HCT116 (cell line): ENCODE measurements at places on chromosomes 3 and 15. TPM values are rescaled to one million over a fixed set of nuclear protein-coding genes. Genes with fewer than 3 reads are reported as not detected.

Gene SV2B
- total RNA-seq: not detected

GRCh38 chr3:72722930-72723726 is 125.1 kb downstream of the SHQ1 start:
- peaks cover 10% of the 10 kb centered on the region for H3K4me1 ChIP-seq
- H3K27ac ChIP-seq: no peak overlapping the region
- no peaks in the 10 kb centered on the region for H3K27me3 ChIP-seq
- H3K36me3 ChIP-seq: no peaks in the 10 kb centered on the region
- no peak for DNase-seq

DNA sequence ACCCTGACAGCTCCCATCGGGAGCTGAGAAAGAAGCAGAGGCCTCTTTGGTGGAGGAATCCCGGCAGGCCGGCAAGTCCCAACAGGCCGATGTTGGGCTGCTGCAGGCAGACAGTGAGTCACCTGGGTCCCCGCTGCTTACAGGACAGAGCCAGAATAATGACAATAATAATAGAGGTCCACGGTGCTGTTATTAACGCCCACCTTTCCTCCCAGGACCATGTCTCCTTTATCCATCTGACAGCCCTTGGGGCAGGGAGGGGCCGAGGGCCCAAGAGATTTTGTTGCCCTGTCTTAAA is 29.3 kb upstream of the MAGEF1 start:
- no peak overlapping the region for H3K4me3 ChIP-seq
- peaks cover 37% of the 10 kb centered on the region for H3K4me1 ChIP-seq
- H3K27ac ChIP-seq: peak overlapping the region; percentile 57
- H3K36me3 ChIP-seq: no peaks in the 10 kb centered on the region
- no peaks in the 10 kb centered on the region for H3K27me3 ChIP-seq

DNA sequence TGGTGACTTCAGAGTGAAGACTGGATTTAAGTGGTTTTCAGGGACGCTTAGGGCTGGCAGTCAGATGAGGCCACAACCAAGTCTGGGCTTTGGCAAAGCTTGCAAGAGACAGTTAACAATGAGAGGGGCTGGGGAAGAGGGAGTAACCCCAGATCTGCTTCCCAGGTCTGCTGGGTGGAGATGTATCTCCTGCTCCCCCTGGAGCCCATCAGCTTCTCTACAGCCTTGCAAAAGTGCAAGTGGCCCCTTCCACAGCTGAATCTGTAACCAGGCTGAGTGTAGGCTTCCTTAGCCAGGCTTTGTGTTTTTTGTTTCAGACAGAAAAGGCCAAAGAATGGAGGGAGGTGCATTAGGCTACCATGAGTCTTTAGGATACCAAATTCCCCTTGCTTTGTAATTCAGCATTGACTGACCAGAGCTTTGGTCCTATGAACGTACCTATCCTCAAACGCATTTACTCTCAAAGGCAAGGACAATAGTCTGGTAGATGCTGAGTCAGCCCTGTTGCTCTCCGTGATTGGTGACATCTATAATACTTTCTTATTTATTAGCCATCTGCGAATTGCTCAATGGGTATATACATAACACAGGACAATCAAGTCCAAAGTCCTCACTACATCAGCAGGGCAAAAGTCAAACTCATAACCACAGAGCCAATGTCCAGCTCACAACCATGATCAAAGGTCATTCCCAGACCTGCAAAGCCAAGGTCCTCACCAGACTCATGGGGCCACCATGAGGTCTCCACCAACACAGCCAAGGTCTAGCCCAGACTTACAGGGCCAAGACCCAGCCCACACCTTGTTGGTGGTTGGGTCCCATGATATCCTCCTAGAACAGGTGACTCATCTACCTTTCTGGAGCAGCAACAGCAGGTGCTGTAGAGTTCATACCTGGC is 17.1 kb downstream of the CCDC13 start:
- H3K36me3 ChIP-seq: no peaks in the 10 kb centered on the region
- H3K27me3 ChIP-seq: no peaks in the 10 kb centered on the region
- DNase-seq: no peak
- H3K4me3 ChIP-seq: no peak overlapping the region

Gene ARGFX
- total RNA-seq: not detected

DNA sequence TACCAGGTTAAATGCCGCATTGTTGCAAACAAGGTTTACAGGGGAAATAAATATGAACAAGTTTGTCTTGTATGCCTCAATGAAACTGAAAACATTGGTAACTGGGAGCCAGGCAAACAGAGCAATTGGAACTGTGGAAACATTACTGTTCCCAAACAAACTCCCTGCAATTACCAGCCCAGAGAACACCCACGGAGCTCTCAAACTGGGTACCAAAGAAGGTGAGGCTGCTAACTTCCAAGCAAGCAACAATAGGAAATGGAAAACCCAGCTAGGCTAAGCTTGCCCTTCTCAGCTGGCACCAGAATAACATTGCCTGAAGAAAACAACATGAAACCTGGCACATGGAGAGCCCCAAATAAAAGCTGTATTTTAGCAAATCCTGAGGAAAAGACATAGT is 218.9 kb upstream of the THRB start:
- no peak for DNase-seq
- H3K36me3 ChIP-seq: no peaks in the 10 kb centered on the region
- peaks cover 12% of the 10 kb centered on the region for H3K27me3 ChIP-seq

Gene ZIC4
- total RNA-seq: not detected

DNA sequence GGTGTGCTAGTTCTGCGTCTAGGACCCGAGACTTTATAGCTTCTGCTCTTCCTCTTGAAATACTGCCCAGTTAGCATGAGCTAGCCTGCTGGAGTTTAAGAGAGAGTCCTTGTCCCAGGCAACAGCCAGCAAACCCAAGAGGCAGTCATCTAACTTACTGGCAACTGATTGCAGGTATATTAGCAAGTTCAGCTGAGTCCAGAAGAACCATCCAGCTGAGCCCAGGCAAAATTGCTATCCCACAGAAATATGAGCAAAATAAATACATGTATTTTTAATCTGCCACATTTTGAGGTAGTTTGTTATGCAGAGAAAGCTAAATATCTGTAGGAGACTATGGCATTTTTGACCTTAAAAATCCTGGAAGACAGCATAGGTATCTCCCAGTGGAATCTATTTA is 174.4 kb upstream of the CMC1 start:
- no peak overlapping the region for H3K27ac ChIP-seq
- no peaks in the 10 kb centered on the region for H3K4me1 ChIP-seq
- H3K36me3 ChIP-seq: no peaks in the 10 kb centered on the region
- H3K4me3 ChIP-seq: no peak overlapping the region

Gene UBE2E1
- 75.1 TPM for total RNA-seq

Gene SLC12A8
- total RNA-seq: 19.9 TPM

- DNase-seq: no peak
- no peaks in the 10 kb centered on the region for H3K27me3 ChIP-seq
- H3K4me3 ChIP-seq: no peak overlapping the region
- H3K36me3 ChIP-seq: no peaks in the 10 kb centered on the region
Measured at GRCh38 chr15:98611808-98612207, 36.5 kb upstream of the IGF1R start.

DNA sequence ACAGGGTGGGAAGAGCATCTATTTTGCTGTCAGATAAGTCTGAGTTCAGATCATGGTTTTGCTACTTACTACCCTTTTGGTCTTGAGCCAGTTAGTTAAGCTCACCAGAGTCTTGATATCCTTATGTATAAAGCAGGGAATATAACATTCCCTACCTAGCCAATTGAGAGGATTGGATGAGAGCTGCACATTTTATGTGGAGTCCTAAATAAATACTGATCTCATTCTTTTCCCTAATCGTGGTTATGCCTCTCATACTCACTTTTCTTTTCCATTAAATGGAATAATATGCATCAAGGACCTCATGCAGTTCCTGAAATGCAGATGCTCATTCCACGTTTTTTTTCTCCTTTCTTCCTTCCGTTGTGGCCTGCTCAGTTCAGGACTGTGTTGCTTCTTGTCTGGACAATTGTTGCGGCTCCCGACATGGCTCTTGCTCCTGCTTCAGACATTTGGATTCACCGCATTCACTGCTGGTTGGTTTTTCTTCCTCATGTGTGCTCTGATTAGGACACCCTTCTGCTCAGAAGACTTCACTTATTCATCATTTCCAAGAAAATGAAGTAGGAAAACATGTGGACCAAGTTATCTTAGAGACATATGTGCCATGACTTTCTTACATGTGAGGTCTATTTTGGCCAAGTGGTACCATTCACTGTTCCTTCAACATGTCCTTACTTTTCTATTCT is 90.2 kb downstream of the NFKBIZ start:
- no peak for DNase-seq
- H3K4me1 ChIP-seq: peaks cover 12% of the 10 kb centered on the region
- no peak overlapping the region for H3K27ac ChIP-seq
- H3K27me3 ChIP-seq: no peaks in the 10 kb centered on the region
- no peak overlapping the region for H3K4me3 ChIP-seq

Gene SPTSSB
- 2.9 TPM for total RNA-seq

Gene OGG1
- total RNA-seq: 16.3 TPM

DNA sequence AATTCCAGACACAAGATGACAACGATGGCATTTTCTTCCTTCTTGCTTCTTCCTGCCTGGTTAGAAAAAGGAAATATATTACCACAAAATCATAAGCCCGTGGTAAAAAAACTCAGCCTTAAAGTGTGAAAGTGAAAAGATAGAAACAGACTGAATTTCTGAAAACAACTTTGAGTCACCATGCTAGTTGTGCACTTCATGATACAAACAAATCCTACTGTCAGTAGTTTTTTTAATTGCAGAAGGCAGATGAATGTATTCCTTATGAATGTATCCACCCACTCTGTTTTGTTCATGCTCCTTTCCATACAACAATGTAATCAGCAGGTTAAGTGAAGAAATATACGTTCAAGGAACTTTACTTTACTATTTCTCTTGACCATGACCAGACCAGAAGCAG is 1144.7 kb downstream of the OTOL1 start:
- no peak for DNase-seq
- no peaks in the 10 kb centered on the region for H3K36me3 ChIP-seq
- no peak overlapping the region for H3K4me3 ChIP-seq
- H3K4me1 ChIP-seq: no peaks in the 10 kb centered on the region

Gene DCP1A
- total RNA-seq: 33.2 TPM

Gene PTH1R
- total RNA-seq: 0.32 TPM

DNA sequence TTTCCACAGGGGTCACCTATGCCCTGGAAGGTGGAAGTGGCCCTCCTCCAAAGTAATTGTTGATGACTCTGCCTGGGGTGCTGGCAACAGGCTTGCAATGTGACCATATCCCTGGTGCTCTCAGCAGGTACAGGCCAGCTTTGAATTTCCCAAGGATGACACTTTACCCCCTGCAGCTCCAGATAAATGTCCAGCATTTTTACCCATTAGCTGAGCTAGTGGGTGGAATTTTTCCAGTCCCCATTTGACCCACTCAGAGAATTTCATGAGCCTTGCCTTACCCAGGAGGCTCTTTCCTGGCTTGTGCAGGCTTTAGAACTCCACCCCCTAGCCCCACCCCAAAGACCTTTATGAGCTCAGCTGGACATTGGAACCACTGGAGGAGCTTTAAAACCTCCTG is 77.6 kb downstream of the ST8SIA2 start:
- no peak for DNase-seq
- no peaks in the 10 kb centered on the region for H3K4me1 ChIP-seq
- H3K4me3 ChIP-seq: no peak overlapping the region
- no peak overlapping the region for H3K27ac ChIP-seq
- peaks cover 52% of the 10 kb centered on the region for H3K27me3 ChIP-seq

Gene EOMES
- total RNA-seq: 1.4 TPM

- H3K27me3 ChIP-seq: no peaks in the 10 kb centered on the region
- no peaks in the 10 kb centered on the region for H3K4me1 ChIP-seq
- H3K4me3 ChIP-seq: no peak overlapping the region
- no peak for DNase-seq
- H3K27ac ChIP-seq: no peak overlapping the region
Measured at GRCh38 chr3:135691240-135691639, 274.3 kb upstream of the PPP2R3A start.

DNA sequence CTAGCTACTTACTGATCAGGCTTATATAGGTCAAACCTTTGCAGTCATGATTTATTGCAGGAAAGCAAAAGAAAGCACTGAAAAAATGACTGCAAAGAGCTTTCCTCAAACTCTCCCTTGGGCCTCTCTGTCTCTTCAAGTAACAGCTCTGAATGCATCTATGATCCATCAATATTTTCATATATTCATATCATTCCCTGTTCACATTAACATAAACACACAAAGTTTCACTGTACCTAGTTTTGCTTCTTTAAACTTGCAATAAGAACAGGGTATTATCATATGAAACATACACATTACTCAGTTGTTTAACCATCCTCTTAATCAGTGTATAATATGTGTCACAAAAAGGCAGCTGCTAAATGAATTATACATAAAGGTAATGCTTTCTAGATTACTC is 107.9 kb upstream of the ARL6 start:
- no peaks in the 10 kb centered on the region for H3K4me1 ChIP-seq
- no peaks in the 10 kb centered on the region for H3K27me3 ChIP-seq
- H3K27ac ChIP-seq: no peak overlapping the region
- DNase-seq: no peak

Gene P3H2
- 0.76 TPM for total RNA-seq

Gene LDHAL6B
- not detected for total RNA-seq

DNA sequence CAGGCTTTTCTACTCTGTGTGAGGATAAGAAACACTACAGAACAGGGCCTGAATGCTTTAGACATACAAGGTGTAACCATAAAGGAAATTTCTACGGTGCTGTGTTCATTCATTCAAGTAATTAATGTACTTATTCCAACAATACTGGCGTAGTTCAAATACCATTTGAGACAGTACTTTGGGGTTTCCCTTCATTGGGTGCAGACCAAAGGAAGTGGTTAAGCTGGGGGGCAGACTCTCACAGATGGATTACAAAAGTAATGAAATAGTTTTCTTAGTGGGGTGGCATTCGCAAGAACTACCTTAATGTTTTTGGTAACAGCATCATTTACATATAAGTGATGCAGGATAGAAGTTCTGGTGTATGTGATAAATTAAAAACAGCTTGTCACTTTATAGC is 65.9 kb downstream of the BTD start:
- H3K36me3 ChIP-seq: peaks cover 19% of the 10 kb centered on the region
- no peaks in the 10 kb centered on the region for H3K4me1 ChIP-seq
- H3K4me3 ChIP-seq: no peak overlapping the region
- DNase-seq: no peak
- H3K27me3 ChIP-seq: no peaks in the 10 kb centered on the region
- H3K27ac ChIP-seq: no peak overlapping the region

- DNase-seq: no peak
- H3K27ac ChIP-seq: no peak overlapping the region
- H3K4me3 ChIP-seq: no peak overlapping the region
- H3K36me3 ChIP-seq: no peaks in the 10 kb centered on the region
- H3K4me1 ChIP-seq: no peaks in the 10 kb centered on the region
Measured at GRCh38 chr3:64943866-64944265, 256.1 kb upstream of the ADAMTS9 start.

DNA sequence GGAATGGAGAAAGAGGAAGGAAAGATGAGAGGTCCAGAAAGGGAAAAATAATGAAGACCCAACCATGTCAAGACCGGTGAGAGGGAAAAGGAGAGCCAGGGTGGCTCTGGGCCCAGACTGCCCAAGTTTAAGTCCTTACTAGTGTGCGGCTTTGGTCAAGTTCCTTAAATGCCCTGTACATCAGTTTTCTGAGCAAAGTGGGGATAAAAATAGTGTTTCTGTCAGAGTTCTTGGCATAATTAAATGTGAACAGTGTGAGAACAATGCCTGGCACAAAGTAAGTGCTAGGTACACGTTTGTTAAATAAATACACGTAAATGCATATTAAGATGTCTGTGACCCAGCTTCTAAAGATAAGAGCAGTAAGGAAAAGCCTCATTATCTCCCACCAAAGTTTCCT is 23.8 kb downstream of the WWTR1 start:
- no peaks in the 10 kb centered on the region for H3K36me3 ChIP-seq
- no peaks in the 10 kb centered on the region for H3K4me1 ChIP-seq

Gene CHRNA3
- not detected for total RNA-seq

- no peak overlapping the region for H3K27ac ChIP-seq
- H3K4me3 ChIP-seq: no peak overlapping the region
- peak; percentile 44 for DNase-seq
- peaks cover 31% of the 10 kb centered on the region for H3K27me3 ChIP-seq
- no peaks in the 10 kb centered on the region for H3K36me3 ChIP-seq
Measured at GRCh38 chr3:68972358-68972979, 40.1 kb upstream of the TAFA4 start.
